Stimulated activated CD8-positive, alpha-beta memory T cell treated with anti-CD3 and anti-CD28 coated beads, Interleukin-7, amount 100 ng/mL, for 1 hour (primary cell): ENCODE measurements at places on chromosomes 11 and 22.
A peak's percentile ranks its signal among the peaks of the same experiment; 100 is the strongest.

- no peak for DNase-seq
These were observed 5.4 kb upstream of the TMPRSS4 start for GRCh38 chr11:118071416-118072030.

DNA sequence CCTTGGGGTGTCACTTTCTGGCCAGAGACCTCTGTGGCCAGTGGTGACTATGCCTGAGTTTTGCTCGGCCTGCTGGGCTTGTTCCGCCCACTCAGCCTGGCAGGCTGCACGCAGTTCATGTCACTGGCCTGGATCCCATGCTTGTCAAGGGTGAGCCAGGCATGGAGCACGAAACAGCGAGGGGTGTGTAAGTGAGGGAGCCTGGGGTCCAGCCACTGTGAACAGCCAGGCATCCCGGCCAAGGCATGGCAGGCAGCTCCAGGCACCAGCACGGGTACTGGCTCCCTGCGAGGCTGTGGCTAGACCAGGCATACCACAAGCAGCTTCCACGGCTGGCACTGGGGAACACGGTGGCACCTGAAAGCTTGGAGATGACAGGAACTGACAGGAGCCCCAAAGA is 214.3 kb downstream of the LRRC4C start:
- DNase-seq: no peak

GRCh38 chr11:765025-765801 is 12.1 kb downstream of the GATD1 start:
- peak; percentile 34 for DNase-seq

- no peak for DNase-seq
These were observed 412.4 kb upstream of the CADM1 start for GRCh38 chr11:115916608-115917007.

DNA sequence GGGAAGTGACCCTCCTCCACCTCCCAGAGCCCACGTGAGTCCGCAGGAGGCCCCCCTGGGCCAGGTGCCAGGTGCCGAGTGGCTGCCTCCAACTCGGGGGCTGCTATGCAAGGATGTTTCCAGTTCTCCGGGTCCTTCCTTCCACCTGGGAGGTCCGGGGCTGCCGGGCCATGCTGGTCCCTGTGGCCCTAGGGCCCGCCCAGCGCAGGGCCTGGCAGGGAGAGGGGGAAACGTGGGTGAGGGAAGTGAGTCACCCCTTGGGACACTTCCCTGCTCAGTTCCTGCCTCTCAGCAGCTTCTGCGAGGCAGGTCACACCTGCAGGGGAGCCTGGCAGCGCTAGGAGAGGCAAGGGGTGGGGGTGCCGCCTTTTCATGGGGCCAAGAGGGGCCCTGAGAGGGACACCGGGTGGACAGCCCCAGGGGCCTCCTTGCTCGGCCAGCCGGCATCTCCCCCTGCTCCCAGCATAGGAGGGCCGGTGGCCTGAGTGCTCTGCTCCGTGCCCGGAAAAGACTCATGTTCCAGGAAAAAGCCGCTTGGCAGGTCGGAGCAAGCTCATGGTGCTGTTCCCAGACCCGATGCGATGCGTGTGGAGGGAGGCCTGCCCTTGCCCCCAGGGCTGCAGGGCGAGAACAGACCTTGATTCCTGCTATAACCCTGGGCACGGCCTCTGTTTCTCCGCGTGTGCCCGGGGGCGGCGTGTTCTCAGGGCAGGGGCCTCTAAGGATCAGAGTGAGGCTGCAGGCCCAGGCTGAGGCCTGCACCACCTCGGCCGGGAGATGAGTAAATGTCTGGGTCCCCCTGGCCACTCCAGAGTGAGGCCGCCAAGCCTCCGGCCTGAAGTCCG is 30.3 kb upstream of the WNT7B start:
- DNase-seq: no peak

GRCh38 chr11:62680825-62681240 is 2.0 kb upstream of the UBXN1 start:
- DNase-seq: no peak

- no peak for DNase-seq
These were observed 35.9 kb upstream of the SORL1-AS1 start for GRCh38 chr11:121488641-121489040.

GRCh38 chr11:79110796-79111195 is 330.0 kb downstream of the TENM4 start:
- no peak for DNase-seq

- no peak for DNase-seq
These were observed 143.7 kb downstream of the DBX1 start for GRCh38 chr11:20016526-20016925.

DNA sequence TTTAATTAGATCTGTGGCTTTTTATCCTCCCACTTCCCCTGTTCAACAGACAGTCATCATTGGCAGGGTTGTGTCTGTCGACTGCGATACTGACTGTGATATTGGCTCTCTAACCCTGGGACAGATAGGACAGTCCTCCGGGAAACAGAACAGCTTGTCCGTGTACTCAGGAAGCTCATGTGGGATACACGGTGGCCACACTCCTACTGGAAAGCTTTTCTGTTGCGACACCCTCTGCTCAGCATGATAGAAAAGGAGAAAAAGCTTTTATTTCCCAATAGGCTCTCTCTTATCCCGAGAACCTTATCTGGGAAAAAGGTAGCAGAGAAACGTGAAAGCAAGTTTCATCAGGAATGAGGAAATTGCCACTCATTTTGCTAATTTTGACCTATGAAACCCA is 60.4 kb upstream of the HSPA8 start:
- DNase-seq: no peak

GRCh38 chr22:38937036-38937435 is 20.4 kb upstream of the APOBEC3A start:
- DNase-seq: no peak

GRCh38 chr11:96259134-96259830 is 83.7 kb downstream of the MAML2 start:
- DNase-seq: no peak

- DNase-seq: no peak
These were observed 27.2 kb downstream of the PHLDB1 start for GRCh38 chr11:118634431-118635236.

- no peak for DNase-seq
These were observed 613.5 kb upstream of the CCDC179 start for GRCh38 chr11:23473782-23474181.

DNA sequence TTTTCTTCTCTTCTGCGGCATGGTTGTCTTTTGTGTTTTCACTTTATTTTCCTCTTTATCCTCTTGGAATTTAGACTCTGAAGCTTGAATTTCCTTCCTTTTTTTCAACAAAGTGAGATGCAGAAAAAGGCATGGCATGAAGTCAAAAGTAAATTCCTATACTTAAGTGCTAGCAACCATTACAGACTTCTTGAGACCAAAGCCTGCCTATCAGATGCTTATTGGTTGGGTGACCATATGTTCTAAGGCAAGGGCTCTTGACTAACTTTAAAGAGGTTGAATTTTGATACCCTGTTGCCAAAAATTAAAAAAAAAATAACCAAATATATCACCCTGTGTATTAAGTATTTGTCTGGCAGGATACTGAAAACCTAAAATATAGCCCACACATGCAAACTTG is 237.4 kb downstream of the TMEM135 start:
- no peak for DNase-seq

DNA sequence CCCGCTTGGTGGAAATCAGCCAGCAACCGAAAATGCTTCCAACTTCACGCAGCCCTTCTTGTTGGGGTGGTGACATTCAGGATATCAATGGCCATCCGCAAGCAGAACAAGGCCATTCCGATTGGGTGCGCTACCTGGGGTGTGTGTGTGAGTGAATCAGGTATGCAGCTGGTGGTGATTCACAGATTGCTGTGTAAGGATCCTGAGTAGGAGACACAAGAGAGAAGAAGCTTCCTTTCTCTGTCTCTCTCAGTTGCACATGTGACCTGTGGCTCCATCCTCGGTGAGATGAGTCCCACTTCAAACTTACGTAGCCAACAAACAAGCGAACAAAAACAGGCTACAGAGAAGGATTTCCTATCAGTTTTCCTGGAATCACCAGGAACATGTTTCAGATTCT is 9.6 kb upstream of the TMEM184B start:
- DNase-seq: no peak

GRCh38 chr22:38481162-38481870 is 13.4 kb downstream of the KDELR3 start:
- no peak for DNase-seq

DNA sequence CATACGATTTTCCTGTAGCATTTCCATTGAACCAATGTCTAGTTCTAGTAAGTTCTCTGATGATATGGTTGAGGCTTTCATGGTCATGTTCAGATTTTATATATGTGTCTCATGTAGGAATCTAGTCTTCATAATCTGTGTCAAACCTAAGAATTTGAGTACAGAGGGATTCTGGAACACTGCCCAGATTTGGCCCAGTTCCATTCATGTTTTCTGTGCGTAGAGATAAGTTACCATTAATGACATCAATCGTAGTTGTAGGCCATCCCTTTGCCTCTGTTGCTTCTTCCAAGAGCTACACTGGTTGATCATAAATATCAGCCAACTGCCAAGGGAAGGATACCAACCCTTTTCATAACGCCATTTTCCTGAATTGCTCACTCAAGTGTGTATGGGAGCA is 23.3 kb downstream of the ST3GAL4 start:
- no peak for DNase-seq

- peak; percentile 36 for DNase-seq
These were observed 76.7 kb upstream of the WNT7B start for GRCh38 chr22:46053563-46054090.

GRCh38 chr22:44181912-44182587 is 1.3 kb downstream of the PARVG start:
- DNase-seq: no peak

DNA sequence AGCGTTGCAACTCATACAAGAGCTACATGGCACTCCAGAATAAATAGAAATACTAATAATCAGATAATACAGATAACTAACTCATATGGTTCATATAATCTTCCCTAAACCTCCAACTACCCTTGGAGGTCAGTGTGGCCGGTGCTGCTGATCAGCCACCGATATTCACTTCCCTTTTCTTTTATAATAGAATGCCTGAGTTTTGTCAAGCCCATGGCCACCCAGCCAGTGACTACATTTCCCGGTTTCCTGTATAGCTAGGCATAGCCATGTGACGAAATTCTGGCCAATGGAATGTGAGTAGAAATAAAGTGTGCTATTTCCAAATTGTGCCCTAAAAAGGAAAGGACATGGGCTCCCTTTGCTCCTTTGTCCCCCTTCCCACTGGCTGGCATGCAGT is 5.9 kb upstream of the CAT start:
- no peak for DNase-seq

GRCh38 chr22:19730198-19730597 is 6.9 kb downstream of the GP1BB start:
- no peak for DNase-seq

DNA sequence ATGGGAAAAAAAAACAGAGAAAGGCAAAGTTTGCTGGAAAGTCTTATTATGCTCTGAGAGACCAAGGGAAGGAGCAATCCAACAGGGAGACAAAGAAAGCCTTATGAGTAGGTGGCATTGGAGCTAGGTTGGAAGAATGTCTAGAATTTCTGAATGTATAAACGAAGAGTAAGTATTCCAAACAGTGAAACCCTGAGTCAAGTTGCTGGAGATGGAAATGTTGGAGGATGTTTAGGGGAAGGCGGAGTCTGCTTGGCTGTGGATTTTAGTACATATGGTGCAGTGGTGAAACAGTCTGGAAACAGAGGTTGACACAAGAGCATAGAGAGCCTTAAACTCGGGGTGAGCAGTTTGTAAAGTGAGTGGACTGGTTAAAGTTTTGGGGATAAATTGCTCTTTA is 314.8 kb upstream of the CADM1 start:
- DNase-seq: no peak

GRCh38 chr11:12800032-12800671 is 125.9 kb downstream of the TEAD1 start:
- DNase-seq: no peak

GRCh38 chr11:117868815-117869561 is 7.5 kb downstream of the FXYD6 start:
- no peak for DNase-seq

GRCh38 chr22:47596176-47596690 is 833.8 kb downstream of the TBC1D22A start:
- DNase-seq: no peak

- DNase-seq: no peak
These were observed 17.3 kb downstream of the GALNT18 start for GRCh38 chr11:11604370-11604990.

DNA sequence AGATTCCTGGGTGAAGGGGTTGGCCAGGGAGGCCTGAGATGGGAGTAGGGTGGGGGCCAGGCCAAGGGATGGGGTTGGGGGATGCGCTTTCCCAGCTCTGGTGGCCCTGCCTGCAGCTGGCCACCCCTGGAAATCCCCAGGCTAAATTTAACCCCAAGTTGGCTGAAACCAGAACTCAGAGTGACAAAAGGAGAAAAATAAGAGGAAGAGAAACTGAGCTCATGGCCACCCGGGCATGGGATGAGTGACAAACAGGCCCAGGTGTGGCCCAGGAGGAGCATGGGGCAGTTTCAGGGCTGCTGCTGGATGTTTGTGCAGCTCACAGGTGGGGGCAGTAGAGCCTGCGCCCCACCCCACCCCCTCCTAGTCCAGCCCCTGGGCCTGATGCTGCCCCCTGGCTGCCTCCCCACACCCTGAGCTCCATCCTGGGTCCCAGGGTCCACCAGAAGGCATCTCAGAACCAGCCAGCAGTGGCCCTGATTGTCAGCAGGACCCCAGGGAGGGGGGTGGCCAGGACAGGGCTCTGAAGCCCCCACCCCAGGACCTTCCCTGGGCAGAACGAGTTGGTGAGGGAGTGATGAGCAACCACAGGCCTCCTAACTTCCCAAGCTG is 48.0 kb downstream of the IGLL5 start:
- DNase-seq: no peak

- DNase-seq: no peak
These were observed 1.8 kb downstream of the PPP1R14B start for GRCh38 chr11:64244966-64245365.

- no peak for DNase-seq
These were observed 276.9 kb downstream of the KIRREL3 start for GRCh38 chr11:126723665-126724045.

- no peak for DNase-seq
These were observed 1038.5 kb downstream of the NTM start for GRCh38 chr11:132408877-132409276.

- no peak for DNase-seq
These were observed 785 bp upstream of the SUSD2 start for GRCh38 chr22:24180316-24181087.

DNA sequence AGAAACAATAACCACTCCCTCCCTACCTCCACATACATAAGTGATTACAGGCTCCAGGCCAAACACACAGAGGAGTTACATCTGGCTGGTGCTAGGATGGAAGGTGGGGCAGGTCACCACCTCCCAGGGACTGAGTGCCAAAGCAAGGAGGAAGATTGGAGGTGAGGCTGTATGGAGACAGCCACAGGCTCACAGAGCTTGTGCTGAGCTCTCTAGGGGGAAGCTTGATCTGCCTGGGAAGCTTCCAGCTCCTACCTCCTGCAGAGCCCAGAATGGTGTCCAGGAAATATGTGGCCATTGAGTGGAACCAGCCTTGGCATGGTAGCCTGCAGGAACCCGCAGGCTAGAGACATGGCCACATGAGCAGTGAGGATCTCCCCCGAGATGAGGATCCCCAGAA is 3.6 kb upstream of the MED15 start:
- no peak for DNase-seq

GRCh38 chr11:20274031-20274430 is 89.5 kb upstream of the HTATIP2 start:
- no peak for DNase-seq
